ENCODE measurements at places on chromosomes 4 and X.

DNA sequence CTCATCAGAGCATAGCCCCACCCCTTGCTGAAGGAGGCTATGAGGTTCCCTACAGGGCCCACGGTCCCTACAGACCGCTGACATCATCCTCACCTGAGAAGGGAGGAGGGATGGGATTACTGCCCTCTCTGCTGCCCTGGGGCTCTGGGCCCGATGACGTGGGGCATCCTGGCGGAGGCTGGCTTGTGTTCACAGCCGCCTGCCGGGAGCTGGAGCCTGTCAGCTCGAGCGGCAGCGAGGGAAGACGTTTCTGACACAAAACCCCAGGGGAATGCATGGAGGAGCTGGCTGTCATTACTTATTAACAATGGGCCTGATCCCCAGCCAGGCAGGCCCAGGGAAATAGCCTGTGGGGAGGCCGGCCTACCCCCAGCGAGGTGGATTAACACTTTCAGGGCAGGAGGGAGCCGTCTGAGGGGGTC is 106.6 kb upstream of the ATP6AP2 start:
- no peaks in the 10 kb centered on the region for H3K4me1 ChIP-seq
- no peak for DNase-seq
- H3K36me3 ChIP-seq = no peaks in the 10 kb centered on the region

DNA sequence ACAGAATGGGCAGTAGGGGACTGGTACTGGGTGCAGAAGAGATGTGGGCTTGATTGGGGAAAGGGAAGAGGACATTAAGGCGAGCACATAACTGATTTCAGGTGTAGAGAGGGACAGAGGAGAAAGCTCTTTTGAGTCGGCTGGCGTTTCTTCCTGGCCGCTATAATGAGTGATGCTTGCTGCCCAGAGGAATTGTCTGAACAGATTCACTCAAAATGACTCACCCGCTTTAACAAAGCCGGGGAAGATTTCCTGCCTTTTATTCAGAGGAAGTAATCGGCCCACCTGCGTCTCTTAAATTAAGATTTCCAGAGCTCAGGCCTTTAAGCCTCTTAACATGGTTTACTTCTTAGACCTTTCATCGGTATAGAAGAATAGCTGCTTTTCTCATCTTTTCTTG is 102.1 kb upstream of the AP1S2 start:
- H3K4me3 ChIP-seq = no peak overlapping the region
- no peaks in the 10 kb centered on the region for H3K36me3 ChIP-seq
- DNase-seq = no peak
- no peaks in the 10 kb centered on the region for H3K27me3 ChIP-seq

DNA sequence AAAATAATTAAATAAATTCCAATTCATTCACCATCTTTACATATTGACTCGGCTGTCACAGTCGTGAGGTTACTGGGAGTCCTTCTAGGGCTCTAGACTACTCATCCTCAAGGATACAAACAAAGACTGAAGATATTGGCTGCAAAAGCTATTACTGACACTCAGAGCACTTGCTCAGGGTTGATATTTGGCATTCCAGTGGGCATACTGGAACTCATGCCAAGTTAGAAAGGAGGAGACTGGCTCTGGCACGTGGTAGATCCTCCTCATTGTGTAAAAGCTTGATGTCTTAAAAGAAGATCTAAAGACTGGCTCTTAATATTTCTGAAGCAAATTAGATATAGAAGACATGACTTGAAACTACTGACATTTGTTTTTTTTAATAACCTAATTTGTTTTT is 172.7 kb downstream of the GPM6A start:
- no peak overlapping the region for H3K4me3 ChIP-seq
- H3K27me3 ChIP-seq = no peaks in the 10 kb centered on the region
- H3K36me3 ChIP-seq = no peaks in the 10 kb centered on the region
- H3K27ac ChIP-seq = no peak overlapping the region
- no peak for DNase-seq

DNA sequence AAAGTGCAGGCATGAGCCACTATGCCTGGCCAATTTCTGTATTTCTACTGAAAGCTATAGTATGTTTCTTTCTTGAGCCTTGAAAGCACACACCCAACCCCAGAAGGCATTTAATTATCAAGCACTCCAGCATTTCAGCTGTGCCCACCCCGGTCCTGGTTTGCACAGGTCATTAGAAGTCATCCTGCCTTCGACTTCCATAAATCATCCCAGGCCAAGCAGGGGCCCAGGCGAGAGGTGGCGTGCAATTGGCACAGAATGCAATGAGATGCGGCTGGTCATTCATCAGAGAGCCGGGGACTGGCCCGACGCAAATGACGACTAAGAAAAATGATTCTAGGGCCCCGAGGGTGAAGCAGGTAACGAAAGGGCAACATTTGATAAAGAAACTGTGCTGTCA is 24.8 kb upstream of the CRMP1 start:
- no peaks in the 10 kb centered on the region for H3K36me3 ChIP-seq
- DNase-seq = no peak
- no peak overlapping the region for H3K27ac ChIP-seq
- H3K4me3 ChIP-seq = no peak overlapping the region
- H3K4me1 ChIP-seq = no peaks in the 10 kb centered on the region

GRCh38 chr4:4994312-4995097 is 24.8 kb downstream of the CYTL1 start:
- no peaks in the 10 kb centered on the region for H3K36me3 ChIP-seq
- H3K27ac ChIP-seq = no peak overlapping the region
- no peak for DNase-seq
- no peaks in the 10 kb centered on the region for H3K27me3 ChIP-seq

DNA sequence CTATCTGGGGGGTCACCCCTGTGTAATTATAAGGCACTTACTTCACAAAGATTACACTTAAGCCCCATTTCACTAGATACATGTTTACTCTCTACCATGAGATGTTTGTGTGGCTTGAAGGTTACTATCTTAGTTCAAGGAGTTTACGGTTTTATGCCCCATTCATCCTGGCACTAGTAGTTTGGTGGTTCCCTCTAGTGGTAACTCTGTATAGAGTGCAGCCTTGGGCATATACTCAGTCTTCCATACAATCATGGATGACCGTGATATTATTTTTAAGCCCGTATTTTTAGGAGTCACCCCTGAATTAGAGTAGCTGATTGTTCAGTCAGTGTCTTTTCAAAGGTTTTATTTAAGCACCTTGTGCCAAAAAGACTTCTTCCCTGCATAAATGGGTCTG is 109.9 kb upstream of the FAM47C start:
- no peaks in the 10 kb centered on the region for H3K27me3 ChIP-seq
- H3K27ac ChIP-seq = no peak overlapping the region
- no peaks in the 10 kb centered on the region for H3K36me3 ChIP-seq
- H3K4me1 ChIP-seq = no peaks in the 10 kb centered on the region
- DNase-seq = no peak

GRCh38 chr4:100290585-100290984 is 100.3 kb upstream of the DDIT4L start:
- peaks cover 61% of the 10 kb centered on the region for H3K4me1 ChIP-seq
- no peak overlapping the region for H3K27ac ChIP-seq
- no peak for DNase-seq
- H3K27me3 ChIP-seq = no peaks in the 10 kb centered on the region
- H3K36me3 ChIP-seq = no peaks in the 10 kb centered on the region

GRCh38 chr4:137705171-137705783 is 173.0 kb upstream of the PCDH18 start:
- no peak overlapping the region for H3K4me3 ChIP-seq
- H3K4me1 ChIP-seq = no peaks in the 10 kb centered on the region
- DNase-seq = no peak

DNA sequence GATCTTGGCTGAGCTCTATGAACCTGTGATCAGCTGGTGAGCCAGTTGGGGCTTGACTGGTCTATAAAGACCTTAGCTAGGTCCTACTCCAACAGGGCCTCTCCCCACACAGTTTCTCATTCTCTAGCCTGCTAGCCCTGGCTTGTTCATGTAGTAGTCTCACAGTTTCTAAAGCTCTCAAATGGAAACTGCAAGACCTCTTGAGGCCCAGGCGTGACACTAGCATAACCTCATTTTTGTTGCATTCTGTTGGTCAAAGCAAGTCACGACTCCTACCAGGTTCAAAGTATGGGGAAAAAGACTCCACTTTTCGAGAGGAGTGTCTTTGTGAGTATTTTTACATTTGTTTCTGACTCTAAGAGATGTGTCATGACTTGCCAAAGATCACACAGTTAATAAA is 50.9 kb downstream of the CEP44 start:
- no peaks in the 10 kb centered on the region for H3K36me3 ChIP-seq
- H3K27ac ChIP-seq = no peak overlapping the region
- H3K4me3 ChIP-seq = no peak overlapping the region
- H3K4me1 ChIP-seq = no peaks in the 10 kb centered on the region
- DNase-seq = no peak

DNA sequence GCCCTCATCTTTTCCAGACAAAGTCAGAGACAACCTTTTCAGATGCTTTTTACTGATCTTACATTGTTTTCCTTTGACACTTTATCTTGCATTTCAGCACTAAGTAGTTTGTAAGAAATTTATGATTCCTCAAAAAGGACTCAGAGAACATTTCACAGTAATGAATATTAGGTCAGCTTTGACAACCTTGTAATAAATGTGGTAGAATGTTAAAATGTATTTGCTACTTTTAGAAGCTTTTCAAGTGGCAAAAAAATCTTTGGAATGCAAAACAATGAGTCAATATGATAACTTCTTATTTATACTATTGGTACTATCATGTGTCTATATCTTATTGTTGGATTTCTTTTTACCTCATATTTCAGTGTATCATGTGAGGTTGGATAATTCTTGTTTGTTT is 146.2 kb upstream of the FAT4 start:
- no peaks in the 10 kb centered on the region for H3K27me3 ChIP-seq
- H3K27ac ChIP-seq = no peak overlapping the region
- DNase-seq = no peak

DNA sequence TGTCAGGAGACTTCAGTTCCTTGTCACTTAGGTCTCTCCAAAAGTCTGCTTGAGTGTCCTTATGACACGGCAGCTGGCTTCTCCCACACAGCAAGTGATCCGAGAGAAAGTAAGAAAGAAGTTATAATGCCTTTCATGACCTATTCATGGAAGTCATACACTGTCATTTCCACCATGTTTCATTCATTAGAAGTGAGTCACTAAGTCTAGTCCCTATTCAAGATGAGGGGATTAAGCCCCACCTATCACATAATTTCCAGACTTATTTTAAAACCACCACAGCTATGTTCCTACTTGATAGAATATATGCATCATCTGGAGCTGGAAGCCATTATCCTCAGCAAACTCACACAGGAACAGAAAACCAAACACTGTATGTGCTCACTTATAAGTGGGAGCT is 25.2 kb upstream of the COL25A1 start:
- H3K36me3 ChIP-seq = no peaks in the 10 kb centered on the region
- H3K4me3 ChIP-seq = no peak overlapping the region
- no peaks in the 10 kb centered on the region for H3K4me1 ChIP-seq
- DNase-seq = no peak
- H3K27me3 ChIP-seq = peaks cover 2% of the 10 kb centered on the region
- no peak overlapping the region for H3K27ac ChIP-seq

GRCh38 chr4:41281038-41281634 is 24.4 kb downstream of the UCHL1 start:
- H3K27ac ChIP-seq = no peak overlapping the region
- H3K4me3 ChIP-seq = peak overlapping the region; percentile 37
- no peaks in the 10 kb centered on the region for H3K27me3 ChIP-seq
- no peak for DNase-seq
- H3K4me1 ChIP-seq = no peaks in the 10 kb centered on the region

GRCh38 chrX:20527558-20528011 is 260.9 kb upstream of the RPS6KA3 start:
- H3K27me3 ChIP-seq = no peaks in the 10 kb centered on the region
- DNase-seq = peak; percentile 48
- H3K4me1 ChIP-seq = no peaks in the 10 kb centered on the region
- H3K27ac ChIP-seq = no peak overlapping the region

DNA sequence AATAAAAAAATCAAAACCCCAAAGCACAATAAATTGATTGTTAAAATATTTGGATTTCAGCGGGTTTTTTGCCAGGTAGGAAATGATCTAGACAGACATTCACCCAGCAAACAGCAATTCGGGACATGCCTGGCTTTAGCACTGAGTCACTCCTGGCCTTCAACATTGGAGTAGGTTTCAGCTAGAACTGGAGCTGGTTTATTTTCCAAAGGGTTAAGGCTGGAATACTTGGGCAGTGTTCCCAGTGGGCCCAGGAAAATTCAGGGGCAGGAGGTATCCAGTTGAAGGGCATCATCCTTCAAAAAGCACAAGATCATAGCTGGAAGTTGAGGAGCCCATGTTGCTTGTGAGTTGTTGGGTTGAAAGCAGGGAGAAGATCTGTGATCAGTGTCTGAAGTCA is 41.0 kb downstream of the TXLNG start:
- DNase-seq = no peak
- H3K4me3 ChIP-seq = no peak overlapping the region
- peaks cover 47% of the 10 kb centered on the region for H3K36me3 ChIP-seq
- H3K4me1 ChIP-seq = peaks cover 7% of the 10 kb centered on the region

- H3K27me3 ChIP-seq = no peaks in the 10 kb centered on the region
- H3K4me3 ChIP-seq = no peak overlapping the region
- no peak for DNase-seq
Observed at GRCh38 chr4:133996431-133997121, 205.0 kb downstream of the PABPC4L start.

- H3K4me1 ChIP-seq = no peaks in the 10 kb centered on the region
- DNase-seq = no peak
- no peak overlapping the region for H3K27ac ChIP-seq
- H3K27me3 ChIP-seq = peaks cover 6% of the 10 kb centered on the region
- H3K36me3 ChIP-seq = no peaks in the 10 kb centered on the region
- H3K4me3 ChIP-seq = no peak overlapping the region
Observed at GRCh38 chrX:12002876-12003275, 135.4 kb upstream of the FRMPD4 start.

DNA sequence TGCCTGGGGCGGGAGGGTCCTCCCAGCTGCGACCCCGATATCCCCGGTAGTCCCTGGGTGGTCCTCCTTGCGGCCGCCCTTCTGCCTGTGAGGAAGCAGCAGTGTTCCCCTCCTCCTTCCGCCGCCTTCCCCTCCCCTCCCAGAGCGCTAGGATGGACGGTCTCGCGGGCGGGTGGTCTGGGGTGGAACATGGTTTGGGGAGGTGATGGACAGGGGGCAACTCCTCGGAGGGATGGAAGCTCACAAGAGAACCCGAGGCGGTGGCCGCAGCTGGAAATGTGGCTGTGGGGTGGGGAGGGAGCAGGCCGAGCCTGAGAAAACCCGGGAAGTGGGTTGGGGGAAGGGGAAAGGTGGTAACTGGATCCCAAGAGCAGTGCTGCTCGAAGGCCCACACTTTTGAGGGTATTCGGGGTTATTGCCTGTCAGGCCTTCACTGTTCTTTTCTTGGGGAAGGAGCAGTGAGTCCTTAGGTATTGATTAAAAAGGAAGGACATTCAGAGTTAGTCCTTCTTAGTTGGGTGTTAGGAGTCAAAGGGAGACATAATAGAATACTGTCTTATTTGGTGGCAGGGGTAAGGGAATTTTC is 581 bp downstream of the UBE2K start:
- peak; percentile 35 for DNase-seq
- peak overlapping the region; percentile 90 for H3K27ac ChIP-seq
- no peaks in the 10 kb centered on the region for H3K27me3 ChIP-seq
- peaks cover 23% of the 10 kb centered on the region for H3K4me1 ChIP-seq
- H3K36me3 ChIP-seq = peaks cover 13% of the 10 kb centered on the region

Data from psoas muscle (tissue), 8 donors.